ENCODE measurements at places on chromosomes 1 and 21.

GRCh38 chr1:11770011-11770410 lies 8.0 kb downstream of the C1orf167 start:
- no peak for DNase-seq

- no peak for DNase-seq
Observed at GRCh38 chr1:71086331-71086730, 5.5 kb upstream of the ZRANB2 start.

- DNase-seq, result no peak
Observed at GRCh38 chr1:25504706-25505595, 38.5 kb upstream of the LDLRAP1 start.

DNA sequence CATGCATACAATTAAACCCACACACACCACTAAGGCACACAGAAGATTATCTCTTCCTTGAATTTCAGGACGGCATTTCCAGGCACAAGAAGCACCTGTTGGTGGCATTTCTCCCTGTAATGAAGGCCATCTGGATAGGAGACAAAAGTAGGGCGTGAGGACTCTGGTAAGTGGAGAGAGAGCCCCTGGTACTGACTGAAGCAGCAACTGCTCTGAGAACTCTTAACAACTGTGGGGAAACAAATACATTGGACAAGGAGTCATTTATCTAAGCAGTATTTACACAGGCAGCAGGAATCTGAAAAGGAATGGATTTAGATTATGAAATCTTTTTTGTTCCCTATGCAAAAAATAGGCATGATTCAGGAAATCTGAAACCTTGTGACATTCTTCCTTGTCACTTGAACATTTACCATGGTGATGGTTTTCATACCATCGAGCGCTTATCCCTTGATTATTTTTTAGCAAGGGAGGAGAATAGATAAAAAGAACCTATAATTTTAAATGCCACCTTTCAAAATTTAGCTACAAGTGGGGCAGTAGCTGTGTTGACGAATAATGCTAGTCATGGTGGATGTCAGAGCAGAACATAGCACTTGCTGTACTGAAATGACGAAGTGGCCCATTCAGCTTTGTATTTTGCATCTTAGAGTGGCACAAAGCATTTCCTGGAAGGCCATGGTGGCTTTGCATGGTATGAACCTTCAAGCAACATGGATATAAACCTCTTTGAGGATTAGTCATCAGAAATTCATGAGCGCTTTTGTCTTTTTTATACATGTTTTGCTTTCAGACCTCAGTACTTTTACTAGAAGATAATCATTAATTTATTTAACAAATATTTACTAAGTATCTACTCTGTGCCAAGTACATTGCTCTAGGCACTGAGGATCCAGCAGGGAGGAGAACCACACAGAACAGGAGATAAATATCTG lies 362.0 kb downstream of the ADGRL2 start:
- DNase-seq, result no peak

DNA sequence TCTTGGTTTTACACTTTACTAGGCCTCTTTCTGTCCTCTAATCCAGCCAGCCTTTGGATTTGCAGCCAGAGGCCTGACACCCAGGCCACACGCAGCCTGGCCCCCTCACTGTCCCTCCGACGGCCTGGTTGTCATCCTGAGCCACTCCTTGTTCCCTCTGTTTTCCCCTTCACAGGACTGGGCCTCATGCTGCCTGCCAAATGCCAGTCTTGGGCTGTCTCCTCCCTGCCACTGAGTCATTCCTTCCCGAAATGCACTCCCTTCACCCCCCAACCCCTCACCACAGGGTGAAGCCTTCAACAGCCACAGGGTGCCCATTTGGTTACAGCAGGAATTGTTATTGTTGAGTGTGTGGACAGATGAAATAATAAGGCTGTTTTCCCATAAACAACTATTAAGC lies 21.3 kb downstream of the ACOT11 start:
- DNase-seq, result no peak

- no peak for DNase-seq
Observed at GRCh38 chr1:43522776-43523480, 7.8 kb upstream of the PTPRF start.

GRCh38 chr1:154329551-154330131 lies 4.3 kb downstream of the ATP8B2 start:
- DNase-seq, result no peak
